ENCODE measurements at places on chromosomes 3 and 15.

GRCh38 chr3:183385698-183386613 lies 42.5 kb downstream of the MCF2L2 start:
- DNase-seq: peak; percentile 67

GRCh38 chr3:41881233-41881821 lies 80.6 kb downstream of the ULK4 start:
- peak; percentile 60 for DNase-seq

DNA sequence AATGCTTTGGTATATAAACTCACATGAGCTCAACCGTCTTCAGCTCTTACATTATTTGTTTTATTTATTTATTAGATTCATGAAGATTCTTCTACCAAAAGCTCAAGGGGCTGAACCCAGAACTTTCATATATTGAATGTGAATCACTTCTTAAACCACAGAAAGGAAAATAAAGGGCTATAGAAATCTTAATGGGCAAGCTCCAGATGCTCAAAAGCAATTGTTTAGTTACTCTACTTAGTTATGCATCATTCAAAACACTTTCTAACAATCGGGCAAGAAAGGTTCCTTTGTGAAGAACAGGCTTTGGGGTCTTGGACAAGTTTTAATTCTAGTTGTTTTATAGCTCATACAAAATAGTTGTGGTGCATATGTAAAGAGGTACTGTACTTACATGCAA lies 380.2 kb downstream of the TIGIT start:
- no peak for DNase-seq

GRCh38 chr15:69457304-69458280 lies 5.0 kb downstream of the RPLP1 start:
- no peak for DNase-seq

- no peak for DNase-seq
These were observed 21.8 kb upstream of the CLDN18 start for GRCh38 chr3:137988152-137988551.

DNA sequence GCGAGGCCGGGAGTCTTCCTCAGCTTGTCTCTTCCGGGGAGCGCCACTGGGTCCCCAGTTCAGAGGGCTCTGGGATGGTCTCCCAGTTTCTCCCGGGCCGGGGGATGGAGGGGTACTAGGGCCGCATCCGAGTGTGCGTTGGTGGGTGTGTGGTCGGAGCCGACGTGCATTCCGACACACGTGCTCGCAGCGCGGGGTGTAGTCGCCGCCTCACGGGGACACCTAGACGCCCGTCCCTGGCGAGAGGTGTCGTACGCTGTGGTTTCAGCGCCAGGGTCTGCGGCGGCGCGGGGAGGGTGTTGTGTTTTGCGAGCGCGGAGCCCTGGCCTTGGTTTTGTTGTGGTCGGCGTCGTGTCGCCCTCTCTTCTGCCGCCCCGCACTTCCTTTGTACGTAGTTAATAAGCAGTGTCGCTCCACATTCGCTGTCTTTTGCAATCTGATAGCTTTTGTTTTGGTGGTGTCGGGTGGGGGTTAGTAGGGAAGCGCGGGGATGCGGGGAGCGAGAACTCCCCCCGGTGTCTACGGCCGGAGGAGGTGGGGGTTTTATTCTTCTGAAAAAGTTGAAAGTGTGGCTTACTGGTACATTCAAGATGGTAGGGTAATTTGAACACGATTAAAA lies 2.2 kb downstream of the IGF1R start:
- DNase-seq: peak; percentile 49

GRCh38 chr15:99412082-99412481 lies 153.7 kb upstream of the MEF2A start:
- no peak for DNase-seq

DNA sequence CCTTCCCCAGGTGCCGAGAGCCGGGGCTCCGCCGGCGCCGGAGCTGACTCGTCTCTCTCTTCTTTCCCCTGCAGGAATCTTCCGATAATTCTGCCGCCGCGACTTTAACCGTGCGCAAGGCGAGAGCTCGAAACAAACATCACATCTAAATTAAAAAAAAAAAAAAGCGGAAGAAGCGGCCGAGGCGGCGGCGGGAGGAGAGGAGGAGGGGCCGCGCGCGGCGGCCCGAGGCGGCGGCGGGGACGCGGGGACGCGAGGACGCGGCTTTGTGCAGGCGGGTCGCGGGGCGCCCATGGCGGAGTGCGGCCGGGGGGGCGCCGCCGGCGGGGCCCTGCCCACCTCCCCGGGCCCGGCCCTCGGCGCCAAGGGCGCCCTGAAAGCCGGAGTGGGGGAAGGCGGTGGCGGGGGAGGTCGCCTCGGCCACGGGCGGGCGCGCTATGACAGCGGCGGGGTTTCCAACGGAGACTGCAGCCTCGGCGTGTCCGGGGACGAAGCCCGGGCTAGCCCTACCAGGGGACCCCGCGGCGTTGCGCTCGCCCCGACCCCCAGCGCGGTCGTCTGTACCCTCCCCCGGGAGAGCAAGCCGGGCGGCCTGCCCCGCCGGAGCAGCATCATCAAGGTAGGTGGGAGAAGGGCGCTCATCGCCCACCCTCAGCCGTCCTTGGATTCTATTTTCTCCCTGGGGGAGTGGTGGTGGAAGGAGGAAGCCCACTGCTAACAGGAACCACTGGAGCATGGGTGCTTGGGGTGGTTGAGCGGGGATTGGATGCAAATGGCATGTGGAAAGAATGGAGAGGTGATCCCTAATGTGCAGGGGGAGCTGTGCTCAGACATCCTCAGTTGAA lies at the start of gene PLCL2:
Gene PLCL2, plus strand, starts transcription at position 208 of the 845 bp plus-strand sequence. Its CDS starts 85 bp downstream, at position 293.
- peak; percentile 80 for DNase-seq

GRCh38 chr15:38593524-38593923 lies 28.9 kb upstream of the RASGRP1 start:
- no peak for DNase-seq

DNA sequence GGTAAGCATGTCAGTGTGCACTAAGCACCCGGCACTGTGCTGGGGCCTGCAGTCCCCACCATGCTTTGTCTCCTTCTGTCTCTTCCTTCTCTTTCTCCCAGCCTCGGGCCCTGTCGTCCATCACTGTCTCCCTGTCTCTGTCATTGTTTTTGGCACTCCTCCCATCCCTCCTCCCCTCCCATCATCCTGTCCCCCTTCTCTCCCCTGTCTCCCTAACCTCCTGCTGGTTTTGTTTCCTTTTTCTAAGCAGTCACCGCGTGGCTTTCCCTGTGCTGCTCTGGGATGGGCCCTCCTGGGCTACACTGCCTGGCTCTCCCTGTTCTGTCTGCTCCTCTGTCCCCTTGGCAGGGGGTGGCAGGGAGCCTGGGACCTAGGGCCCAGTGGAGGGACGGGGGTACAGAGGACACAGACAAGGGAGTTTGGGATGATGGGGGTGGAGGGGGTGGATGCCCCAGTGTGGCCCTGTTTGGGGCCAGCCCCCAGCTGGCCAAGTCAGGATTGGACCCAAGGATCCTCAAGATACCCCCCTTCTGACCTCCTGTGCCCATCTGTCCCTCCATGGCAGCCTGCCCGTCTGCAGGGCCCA lies 5.7 kb downstream of the CHST13 start:
- no peak for DNase-seq

GRCh38 chr3:196995646-196996355 lies 27.2 kb upstream of the PIGZ start:
- no peak for DNase-seq

All from CD4-positive, alpha-beta T cell treated with Interleukin-21 for 1 hour (primary cell).